ENCODE measurements at places on chromosomes 5 and 9.

DNA sequence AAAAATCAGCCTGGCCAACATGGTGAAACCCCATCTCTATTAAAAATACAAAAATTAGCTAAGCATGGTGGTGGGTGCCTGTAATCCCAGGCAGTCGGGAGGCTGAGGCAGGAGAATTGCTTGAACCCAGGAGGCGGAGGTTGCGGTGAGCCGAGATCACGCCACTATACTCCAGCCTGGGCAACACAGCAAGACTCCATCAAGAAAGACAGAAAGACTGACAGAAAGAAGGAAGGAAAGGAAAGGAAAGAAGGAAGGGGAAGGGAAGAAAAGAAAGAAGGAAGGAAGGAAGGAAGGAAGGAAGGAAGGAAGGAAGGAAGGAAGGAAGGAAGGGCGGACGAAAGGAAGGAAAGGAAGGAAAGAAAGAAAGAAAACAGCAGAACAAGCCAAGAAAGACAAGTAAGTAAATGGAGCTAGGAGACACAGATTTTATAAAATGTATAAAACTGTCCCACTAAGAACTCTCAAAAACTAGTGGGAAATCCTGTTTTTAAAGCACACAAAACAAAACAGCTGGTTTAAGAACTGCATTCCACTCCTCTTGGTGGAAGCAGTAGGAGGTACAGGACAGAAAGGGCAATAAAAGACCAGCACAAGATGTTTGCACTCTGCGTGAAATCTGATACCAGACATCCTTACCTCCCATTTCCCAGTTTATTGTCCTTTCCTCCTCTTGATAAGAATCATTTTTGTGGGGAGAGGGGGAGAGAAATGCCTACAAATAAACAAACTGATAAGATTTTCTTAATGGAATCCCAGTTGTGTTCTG is 46.7 kb downstream of the MYO10 start:
- DNase-seq = no peak

DNA sequence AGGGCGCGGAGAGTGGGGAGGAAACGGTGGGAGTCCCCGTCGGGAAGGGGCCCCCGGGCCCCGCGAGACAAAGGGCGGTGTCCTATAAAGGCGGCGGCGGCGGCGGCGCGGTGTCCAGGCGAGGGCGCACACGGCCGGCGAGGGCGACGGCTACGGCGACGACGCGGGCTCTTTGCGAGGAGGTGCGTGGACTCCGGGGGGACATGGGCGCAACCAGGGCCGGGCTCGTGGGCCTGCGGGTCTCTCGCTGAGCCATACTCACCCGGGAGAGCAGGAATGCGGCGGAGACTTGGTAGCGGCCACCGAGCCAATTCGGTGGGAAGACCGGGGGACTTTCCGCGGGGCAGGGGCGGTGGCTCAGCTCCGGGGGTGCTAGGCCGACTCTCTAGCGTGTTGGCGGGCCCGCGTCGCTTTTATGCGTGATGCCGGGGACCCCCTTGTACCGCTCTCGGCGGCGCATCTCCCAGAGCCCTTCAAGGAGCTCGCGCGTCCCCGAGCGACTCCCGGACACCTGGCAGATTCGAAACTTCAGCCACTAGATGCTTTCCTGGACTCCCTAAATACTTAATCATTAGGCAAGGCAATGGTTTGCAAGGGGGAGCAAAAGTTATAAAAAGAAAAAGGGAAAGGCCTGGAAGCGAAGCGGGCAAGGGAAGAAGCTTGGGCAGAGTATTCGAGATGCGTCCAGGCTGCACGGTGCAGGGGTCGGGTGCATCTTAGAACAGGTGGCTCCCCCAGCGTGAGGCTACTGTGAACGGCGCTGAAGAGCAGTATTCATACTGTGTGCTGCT is 5.9 kb upstream of the TAL2 start:
- DNase-seq = peak; percentile 6

DNA sequence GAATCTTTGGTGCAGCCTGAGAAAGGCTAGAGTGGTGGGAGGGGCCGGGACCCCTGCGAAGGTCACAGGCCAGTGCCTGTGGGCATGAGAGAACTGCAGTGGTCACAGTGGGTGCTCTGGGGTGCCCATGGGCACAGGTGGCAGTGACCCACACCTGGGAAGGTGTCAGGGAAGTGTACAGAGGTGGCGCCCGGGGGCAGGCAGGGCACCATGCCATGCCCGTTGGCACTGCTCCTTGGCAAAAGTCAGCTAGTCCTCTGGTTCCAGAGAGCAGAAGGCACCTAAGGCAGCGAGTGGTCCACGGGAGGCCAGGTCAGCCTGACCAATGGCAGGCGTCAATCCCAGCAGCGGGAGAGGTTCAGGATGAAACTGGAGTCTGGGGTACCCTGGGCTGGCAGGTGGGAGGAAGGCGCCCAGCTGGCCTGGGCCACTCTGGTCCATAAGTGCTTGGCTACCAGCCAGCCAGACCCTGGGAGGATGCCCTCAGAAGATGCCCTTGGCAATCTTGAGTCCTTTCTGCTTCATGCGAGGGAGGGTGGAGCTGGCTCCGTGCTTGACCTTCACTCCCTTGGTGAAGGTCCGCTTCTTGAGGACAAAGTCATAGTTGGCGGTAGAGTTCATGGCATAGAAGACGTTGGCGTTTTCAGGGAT is 22.8 kb downstream of the RALGDS start:
- DNase-seq = no peak

DNA sequence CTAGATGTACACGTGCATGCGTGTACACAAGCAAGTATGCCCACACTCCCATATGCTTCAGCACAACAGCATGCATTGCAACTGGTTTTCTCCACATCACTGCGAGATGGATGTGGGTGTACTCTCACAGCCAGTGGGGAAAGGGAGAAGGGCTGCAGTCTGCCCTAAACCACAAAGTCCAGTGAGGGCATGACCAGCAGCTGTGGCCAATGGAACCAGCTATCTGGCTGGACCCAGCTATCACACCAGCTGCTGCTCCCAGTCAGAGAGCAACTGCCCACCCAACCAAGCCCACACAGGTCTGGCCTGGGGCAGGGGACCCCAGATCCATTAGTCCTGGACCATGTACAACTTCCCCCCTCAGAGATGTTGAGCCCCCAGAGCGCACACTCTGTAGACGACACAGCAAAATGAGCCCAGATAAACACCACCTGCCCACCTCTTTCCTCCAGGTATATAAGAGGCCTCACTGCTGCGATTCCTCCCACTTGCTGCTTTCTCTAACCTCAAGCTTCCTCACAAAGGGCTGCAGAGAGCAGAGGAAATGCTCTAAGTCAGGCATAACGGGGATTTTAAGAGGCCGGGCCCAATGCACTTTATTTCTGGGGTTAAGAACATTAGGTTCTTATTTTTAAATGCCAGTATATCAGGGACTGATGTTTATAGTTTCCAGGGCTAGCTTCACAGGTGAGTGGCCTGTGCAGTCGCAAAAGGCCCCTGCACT is 39.0 kb downstream of the SHB start:
- DNase-seq = no peak

DNA sequence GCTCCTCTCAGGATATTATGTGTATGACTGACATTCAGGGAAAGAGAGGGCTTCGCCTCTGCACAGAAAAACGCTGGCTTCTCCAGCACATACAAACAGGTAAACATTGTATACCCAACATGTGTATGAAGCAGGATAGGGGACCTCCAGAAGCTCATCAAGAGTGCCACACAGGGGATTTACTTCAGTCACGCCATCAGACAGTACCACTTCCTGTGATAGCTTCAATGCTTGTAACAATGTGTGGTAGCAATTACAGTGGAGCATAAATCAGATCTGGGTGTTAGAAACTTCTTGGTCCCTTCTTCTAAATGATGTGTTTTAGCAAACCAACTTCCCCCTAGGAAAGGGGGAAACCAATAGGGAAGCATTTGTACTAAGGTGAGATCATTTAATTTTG is 160.8 kb downstream of the TSSK1B start:
- DNase-seq = no peak

- no peak for DNase-seq
Observed at GRCh38 chr5:89686081-89686765, 723.3 kb downstream of the CETN3 start.

- DNase-seq = no peak
Observed at GRCh38 chr5:54718656-54719055, 201.1 kb downstream of the SNX18 start.

DNA sequence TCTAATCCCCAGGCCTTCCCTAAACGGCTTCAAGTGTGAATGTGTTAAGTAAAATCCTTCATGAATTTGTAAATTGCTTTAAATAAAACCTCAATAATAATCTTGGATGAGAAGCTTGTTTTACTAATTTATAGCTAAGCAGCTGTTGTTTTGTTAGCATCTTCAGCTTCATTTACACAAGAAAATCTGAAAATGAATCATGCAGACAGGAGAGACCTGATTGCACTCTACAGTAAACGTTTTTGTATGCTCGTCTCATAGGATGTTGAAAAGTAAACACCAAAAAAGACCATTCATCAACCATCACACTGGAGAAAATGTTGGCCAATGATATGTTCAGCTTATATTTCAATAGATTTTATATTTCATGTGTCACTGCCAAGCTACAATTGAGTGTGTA is 40.4 kb upstream of the MAP3K1 start:
- DNase-seq = no peak

- DNase-seq = no peak
Observed at GRCh38 chr5:171419688-171420430, 412 bp downstream of the FGF18 start.

DNA sequence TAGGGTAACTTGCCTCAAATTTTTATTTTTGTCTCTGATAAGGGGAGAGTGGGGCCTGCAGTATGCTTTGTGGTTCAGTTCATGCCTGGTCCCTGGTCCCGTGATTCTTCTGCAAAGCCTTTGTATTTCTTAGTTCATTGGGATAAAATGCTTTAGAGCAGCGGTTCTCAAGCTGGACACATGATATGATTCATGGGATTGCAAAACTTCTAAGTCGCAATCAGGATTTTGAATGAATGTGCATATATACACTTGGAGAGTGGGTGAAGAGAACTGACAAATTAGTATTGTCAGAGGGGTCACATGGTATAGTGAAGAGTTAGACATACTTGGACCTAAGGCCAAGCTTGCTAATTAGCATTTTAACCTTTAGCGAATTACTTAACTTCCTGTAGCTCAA is 265.4 kb upstream of the KLF9 start:
- DNase-seq = no peak

GRCh38 chr5:133467826-133468463 is 144.4 kb downstream of the FSTL4 start:
- no peak for DNase-seq

- no peak for DNase-seq
Observed at GRCh38 chr5:159955056-159955624, 38.9 kb downstream of the ADRA1B start.

DNA sequence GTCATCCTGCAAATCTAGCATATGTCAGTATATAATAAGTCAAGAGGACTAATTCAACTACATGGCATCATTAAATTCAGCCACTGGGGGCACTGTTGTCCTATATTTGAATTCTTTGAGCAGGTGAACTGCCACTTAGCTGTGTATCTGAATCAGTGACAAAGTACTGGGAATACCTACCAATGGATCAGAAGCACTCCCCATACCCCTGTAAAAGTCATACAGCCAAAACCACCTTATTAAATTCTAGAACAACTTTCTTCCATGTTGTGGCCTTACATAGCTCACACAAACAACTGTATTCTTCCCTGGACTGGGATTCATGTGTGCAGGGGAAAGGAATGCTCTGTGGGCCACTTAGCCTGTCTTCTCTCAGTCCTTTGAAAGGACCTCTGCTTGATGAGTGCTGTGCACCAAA is 57.4 kb upstream of the PLPP6 start:
- DNase-seq = peak; percentile 72

GRCh38 chr9:12785260-12785770 is 10.5 kb downstream of the LURAP1L start:
- DNase-seq = no peak

Data from stimulated activated CD4-positive, alpha-beta T cell treated with anti-CD3 and anti-CD28 coated beads, Interleukin-1b, Interleukin-23, amount 100 ng/mL, for 4 hours (primary cell).